ENCODE measurements at places on chromosomes 12 and 14. TPM values are rescaled to one million over a fixed set of nuclear protein-coding genes. Genes with fewer than 3 reads are reported as not detected.

- no peaks in the 10 kb centered on the region for H3K36me3 ChIP-seq
- no peak overlapping the region for H3K4me3 ChIP-seq
- H3K27me3 ChIP-seq: no peaks in the 10 kb centered on the region
Observed at GRCh38 chr12:129489100-129489676, 414.6 kb downstream of the TMEM132D start.

DNA sequence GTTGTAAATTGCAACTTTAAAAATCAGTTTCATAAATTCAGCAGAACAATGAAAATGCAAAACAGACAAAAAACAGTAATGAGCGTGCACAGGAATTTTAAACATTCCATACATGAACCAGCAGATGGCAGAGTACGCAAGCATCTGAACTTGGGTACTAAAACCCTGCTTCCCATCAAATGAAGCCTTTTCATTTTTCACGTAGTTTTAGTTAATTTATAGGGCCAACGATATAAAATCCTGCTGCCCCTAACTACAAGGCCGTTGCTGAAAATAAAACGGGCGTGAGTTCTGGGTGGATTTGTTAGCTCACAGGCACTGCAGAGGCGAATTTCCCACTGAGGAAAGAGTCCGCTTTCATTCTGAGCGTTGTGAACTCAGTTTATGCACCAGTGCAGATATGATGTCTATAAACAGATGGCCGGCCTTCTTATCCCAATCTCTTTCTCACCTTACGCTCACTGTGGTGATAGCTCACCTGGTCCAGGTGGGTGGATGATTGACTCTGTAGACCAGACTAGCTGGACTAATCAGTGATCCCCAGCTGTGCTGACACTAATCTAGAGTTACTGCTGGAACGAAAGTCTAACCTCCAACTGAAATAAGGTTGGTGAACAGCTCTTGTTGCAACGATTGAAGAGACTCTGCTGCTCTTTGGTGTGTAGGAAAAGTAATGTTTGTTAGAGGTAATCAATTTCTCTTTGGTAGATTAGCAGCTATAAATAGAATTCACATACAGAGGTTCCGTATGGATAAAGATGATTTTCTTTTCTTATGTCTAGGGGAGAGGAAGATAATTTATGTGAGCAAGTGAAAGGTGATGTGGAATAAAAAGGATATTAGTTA is 89.2 kb downstream of the PDZRN4 start:
- peak; percentile 90 for DNase-seq
- H3K36me3 ChIP-seq: no peaks in the 10 kb centered on the region
- H3K27me3 ChIP-seq: no peaks in the 10 kb centered on the region
- H3K4me1 ChIP-seq: peaks cover 3% of the 10 kb centered on the region
- H3K27ac ChIP-seq: no peak overlapping the region
- H3K4me3 ChIP-seq: no peak overlapping the region

DNA sequence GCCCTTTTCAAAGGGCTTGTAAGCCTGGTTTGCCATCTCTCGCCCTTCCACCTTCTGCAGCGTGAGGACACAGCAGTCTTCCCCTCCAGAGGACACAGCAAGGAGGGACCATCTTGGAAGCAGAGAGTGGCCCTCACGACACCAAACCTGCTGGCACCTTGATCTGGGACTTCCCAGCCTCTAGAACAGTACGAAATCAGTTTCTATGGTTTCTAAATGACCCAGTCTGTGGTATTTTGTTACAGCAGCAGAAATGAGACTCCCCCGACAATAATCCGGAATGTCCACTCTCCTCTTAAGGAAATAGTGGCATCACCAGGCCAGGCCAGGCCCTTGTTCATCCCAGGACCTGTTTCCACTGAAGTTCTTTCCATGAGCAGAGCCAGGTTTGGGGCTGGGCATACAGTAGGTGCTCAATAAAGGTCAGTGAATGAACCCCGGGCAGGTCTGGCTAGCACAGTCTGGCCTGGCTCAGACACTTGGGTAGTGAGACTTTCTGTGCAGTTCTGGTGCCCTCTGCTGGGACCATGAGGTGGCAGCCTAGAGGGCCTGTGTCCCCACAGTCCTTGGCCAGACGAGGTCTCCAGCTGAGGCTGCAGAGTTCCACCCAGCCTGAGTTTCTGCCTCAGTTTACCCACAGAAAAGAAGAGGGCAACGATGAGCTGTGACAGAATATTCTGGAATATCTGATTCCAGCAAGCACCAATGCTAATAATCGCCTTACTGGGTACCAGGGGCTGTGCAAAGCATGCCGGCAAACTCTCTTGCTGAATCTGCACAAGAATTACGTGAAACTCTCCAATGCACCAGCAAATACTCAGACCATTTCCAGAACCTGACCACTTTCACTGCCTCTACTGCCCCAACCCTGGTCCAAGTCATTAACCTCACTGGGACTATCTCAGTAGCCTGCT is 14.0 kb downstream of the ABCB9 start:
- H3K4me3 ChIP-seq: no peak overlapping the region
- no peaks in the 10 kb centered on the region for H3K27me3 ChIP-seq
- H3K4me1 ChIP-seq: peaks cover 24% of the 10 kb centered on the region
- H3K27ac ChIP-seq: no peak overlapping the region

DNA sequence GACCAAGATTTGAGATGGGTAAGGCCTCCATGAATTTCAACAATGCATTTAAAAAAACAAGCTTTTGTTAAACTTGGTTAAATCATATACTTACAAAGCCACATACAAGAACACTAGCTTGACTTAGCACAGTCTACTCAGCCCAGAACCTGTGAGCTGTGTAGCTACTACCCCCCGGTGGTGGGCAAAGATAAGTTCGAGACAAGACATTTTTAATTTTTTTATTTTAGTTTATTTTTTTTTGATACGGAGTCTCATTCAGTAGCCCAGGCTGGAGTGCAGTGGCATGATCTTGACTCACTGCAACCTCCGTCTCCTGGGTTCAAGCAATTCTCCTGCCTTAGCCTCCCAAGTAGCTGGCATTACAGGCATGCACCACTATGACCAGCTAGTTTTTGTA is 3.7 kb upstream of the NECAP1 start:
- H3K36me3 ChIP-seq: no peaks in the 10 kb centered on the region
- no peak overlapping the region for H3K27ac ChIP-seq
- no peaks in the 10 kb centered on the region for H3K27me3 ChIP-seq
- DNase-seq: no peak

DNA sequence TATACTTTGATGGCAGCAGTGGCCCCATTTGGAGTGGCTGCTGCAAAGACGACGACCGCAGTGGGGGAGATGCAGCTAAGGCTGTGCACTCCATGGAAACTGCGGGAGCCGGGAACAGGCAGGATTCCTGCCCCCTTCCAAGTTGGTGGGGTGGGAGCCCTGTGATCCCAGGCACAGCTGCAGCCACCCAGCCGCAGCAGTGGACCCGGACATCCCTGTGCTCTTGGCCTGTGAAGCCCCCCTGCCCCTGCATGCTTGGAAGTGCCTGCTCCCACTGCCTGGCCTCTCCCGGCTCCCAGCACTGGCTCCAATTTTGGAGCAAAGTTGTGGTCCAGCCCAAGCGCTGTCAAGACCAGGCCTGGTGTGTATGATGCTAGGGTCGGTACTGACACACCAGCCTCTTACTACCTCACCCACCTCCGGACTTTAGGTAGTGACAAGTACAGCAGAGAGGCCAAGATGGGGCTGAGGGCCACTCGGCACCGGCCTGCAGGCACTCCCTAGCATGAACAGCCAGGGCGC is 502.8 kb upstream of the RPL10L start:
- H3K27me3 ChIP-seq: no peaks in the 10 kb centered on the region
- DNase-seq: no peak
- H3K4me3 ChIP-seq: no peak overlapping the region
- no peak overlapping the region for H3K27ac ChIP-seq
- peaks cover 4% of the 10 kb centered on the region for H3K4me1 ChIP-seq

The KICS2 gene
- 4.8 TPM for total RNA-seq

- peaks cover 31% of the 10 kb centered on the region for H3K4me1 ChIP-seq
- no peak for DNase-seq
Observed at GRCh38 chr14:21066882-21067502, 3.1 kb upstream of the ARHGEF40 start.

DNA sequence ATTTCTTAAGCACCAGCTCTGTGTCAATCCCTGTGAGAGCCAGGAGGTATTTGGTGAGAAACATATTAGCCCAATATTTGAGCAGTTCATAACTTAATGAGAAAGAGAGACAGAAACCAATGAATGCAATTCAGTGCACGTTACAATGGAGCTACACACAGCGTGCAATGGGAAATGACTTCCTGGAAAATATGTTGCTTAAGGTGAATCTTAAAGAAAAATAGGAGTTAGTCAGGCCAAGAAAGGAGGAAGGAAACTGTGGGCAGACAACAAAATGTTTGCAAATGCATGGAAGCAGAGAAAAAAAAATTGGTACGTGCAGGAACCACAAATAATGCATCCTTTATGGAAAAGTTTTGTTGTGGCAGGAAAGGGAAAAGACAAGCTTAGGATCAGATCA is 481.7 kb downstream of the BCAT1 start:
- H3K27ac ChIP-seq: no peak overlapping the region
- H3K4me3 ChIP-seq: no peak overlapping the region
- no peaks in the 10 kb centered on the region for H3K36me3 ChIP-seq
- H3K4me1 ChIP-seq: no peaks in the 10 kb centered on the region

The MIP gene
- total RNA-seq: 0.30 TPM

DNA sequence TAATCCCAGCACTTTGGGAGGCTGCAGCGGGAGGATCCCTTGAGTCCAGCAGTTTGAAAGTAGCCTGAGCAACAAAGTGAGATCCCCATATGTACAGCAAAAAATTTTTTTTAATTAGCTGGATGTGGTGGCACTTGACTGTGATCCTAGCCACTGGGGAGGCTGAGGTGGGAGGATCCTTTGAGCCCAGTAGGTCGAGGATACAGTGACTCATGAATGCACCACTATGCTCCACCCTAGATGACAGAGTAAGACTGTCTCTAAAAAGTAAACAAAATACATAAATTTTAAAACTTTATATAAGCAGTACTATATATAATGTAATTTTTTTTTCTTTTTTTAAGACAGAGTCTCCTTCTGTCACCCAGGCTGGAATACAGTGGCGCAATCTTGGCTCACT is 115.4 kb downstream of the ESR2 start:
- H3K36me3 ChIP-seq: peaks cover 2% of the 10 kb centered on the region
- no peaks in the 10 kb centered on the region for H3K27me3 ChIP-seq
- H3K4me3 ChIP-seq: no peak overlapping the region
- H3K27ac ChIP-seq: peak overlapping the region; percentile 78
- H3K4me1 ChIP-seq: peaks cover 3% of the 10 kb centered on the region

DNA sequence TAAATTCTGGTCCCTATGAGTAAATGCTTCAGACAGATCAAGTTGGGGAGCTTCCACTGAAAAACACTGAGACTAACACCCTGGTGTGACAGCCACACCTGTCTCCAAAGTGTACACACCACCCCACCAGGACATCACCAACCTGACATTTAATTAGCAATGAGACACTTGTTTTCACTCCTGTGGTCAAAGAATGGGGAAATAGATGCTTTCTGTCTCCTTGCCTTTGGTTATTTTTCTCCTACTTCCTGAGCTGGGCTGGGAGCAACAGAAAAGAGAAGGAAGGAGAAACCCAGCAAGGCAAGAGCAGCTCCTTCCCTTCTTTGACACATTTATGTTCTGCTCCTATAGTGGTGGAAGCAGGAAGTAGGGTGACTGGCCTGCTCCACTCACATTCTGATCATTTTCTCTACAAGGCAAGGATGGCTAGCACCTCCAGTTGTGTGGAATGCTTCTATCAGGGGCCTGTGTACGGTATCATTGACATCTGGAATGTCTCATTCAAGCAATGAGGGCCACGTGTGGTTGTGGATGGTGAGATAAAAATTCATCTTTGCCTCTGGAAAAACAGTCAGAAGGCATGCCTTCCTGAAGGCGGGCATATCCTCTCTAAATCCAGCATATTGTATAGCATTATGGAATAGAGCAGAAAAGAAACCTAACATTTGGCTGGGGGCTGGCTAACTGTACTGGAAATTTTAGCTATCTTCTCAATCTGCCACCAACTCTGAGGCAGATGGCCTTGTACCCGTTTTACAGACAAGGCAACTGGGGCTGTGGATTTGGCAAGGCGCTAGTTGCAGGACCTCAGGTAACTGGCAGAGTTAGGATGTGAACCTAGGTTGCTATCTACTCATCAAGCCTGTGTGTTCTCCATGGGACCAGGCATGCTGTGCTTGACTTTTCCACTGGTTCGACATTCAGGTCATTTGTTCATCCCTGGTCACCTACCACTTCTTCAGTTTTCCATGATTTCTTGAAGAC is 24.8 kb upstream of the LGALS3 start:
- no peaks in the 10 kb centered on the region for H3K36me3 ChIP-seq
- no peak for DNase-seq
- peaks cover 20% of the 10 kb centered on the region for H3K4me1 ChIP-seq
- peak overlapping the region; percentile 75 for H3K27ac ChIP-seq

The GNB3 gene
- 5.1 TPM for total RNA-seq

DNA sequence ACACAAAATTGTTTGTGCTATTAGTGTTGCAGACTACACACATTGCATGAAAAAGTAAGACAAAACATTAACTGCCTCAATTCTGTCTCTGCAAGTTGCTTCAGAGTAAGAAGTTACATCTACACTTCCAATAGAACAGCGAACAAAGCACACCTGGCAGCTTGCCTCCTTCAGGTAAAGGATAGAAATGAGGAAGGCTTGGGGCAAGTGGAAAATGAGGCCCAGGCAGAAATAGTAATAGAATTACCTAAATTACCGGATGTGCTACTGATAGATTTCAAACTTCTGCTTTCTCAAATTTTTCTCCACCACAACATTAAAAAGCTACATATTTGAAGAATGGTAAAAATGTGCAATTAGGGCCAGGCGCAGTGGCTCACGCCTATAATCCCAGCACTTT is 37.7 kb downstream of the CCDC175 start:
- DNase-seq: no peak
- H3K36me3 ChIP-seq: no peaks in the 10 kb centered on the region
- H3K27ac ChIP-seq: no peak overlapping the region

- DNase-seq: no peak
- H3K4me1 ChIP-seq: no peaks in the 10 kb centered on the region
- peak overlapping the region; percentile 29 for H3K27ac ChIP-seq
Observed at GRCh38 chr14:94341656-94342333, 18.7 kb upstream of the SERPINA6 start.

The KITLG gene
- 34.3 TPM for total RNA-seq

DNA sequence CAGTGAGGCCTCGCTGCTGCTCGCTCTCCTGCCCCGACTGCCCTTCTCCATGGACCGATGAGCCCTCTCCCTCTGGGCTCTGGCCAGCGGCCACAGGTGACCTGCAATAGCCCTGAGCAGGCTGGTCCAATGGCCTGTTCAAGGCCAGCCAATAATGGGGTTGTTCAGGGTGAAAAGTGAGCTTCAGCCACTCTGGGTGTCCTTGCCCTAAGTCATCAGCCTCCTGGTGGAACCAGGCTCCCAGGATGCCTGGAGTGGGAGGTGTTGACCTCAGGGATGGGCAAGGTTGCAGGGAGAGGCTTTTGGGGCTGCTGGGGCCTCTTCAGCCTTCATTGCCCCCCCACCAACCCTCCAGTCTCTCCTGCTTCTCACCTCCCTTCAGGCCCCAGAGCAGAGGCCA is 79.7 kb downstream of the RFLNA start:
- peaks cover 97% of the 10 kb centered on the region for H3K36me3 ChIP-seq
- no peak for DNase-seq
- no peaks in the 10 kb centered on the region for H3K27me3 ChIP-seq
- H3K4me3 ChIP-seq: no peak overlapping the region
- H3K27ac ChIP-seq: no peak overlapping the region

The PGF gene
- total RNA-seq: 23.0 TPM

Measured in spinal cord (tissue), 10 donors.